SK-N-MC (cell line): ENCODE measurements at places on chromosomes 3 and 15.

DNA sequence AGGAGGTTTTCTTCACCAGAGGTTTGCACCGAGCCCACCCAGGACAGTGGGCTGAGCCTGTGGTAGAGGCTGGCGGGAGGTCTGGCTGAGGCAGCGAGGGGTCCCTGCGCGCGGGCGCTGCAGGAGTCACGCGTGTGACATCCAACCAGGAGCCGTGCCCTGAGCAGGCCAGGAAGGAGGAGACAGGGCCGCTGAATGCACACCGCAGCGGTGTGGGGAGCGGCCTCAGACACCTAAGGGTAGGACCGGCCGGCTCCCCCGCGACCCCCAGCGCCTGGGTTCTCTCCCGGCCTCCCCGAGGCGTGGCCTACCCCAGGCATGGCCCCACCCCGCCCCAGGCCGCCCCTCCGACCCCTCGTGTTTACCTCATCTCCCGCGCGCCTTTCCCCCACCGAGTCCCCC is 412 bp downstream of the SLC41A3 start:
- no peak for DNase-seq

DNA sequence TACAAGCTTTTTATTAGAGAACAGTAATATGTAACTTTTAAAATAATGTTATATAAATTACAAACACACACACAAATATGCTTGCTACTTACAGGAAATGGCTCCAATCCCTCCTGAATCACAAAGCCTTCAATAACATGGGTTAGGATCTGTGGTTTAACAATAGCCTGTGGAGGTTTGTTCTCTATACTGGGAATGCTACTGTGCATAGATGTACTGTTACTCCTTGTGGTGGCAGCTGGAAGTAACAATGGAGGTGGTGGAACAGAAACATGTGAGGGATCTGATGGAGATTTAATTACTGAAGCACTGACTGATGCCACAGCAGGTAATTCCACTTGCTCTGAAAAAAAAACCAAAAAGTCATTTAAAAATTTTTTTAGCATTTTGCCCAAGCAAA is 64.4 kb downstream of the PHC3 start:
- no peak for DNase-seq

GRCh38 chr3:49460188-49460890 is 9.7 kb upstream of the DAG1 start:
- no peak for DNase-seq

- DNase-seq: no peak
These were observed 3.0 kb downstream of the POMGNT2 start for GRCh38 chr3:43102773-43103480.

DNA sequence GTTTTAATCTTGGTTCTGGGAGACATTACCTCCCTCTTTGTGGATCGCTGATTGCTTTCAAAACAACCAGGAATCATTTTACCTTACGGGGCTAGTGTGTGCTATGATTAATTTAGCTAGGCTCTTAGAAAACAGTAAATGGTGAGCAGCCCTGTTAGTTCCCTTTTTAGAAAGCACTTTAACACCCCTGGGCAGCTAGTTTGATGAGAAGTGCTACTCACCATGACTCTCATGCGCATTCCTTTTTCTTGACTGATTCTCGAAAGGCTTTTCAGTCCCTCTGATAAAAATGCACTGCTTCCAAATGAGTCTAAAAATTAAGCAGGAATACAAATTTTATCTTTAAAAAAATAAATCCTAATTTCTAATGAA is 75.3 kb upstream of the LEKR1 start:
- DNase-seq: no peak
